ENCODE measurements at places on chromosomes 11 and 22.

- no peak for DNase-seq
Observed at GRCh38 chr22:27984723-27985122, 65.7 kb upstream of the PITPNB start.

- DNase-seq, result no peak
Observed at GRCh38 chr11:95897731-95898130, 26.2 kb downstream of the MTMR2 start.

GRCh38 chr22:16783930-16784354 lies 41.3 kb downstream of the XKR3 start:
- DNase-seq, result no peak

- DNase-seq, result no peak
Observed at GRCh38 chr11:78467931-78468330, 50.3 kb upstream of the GAB2 start.

DNA sequence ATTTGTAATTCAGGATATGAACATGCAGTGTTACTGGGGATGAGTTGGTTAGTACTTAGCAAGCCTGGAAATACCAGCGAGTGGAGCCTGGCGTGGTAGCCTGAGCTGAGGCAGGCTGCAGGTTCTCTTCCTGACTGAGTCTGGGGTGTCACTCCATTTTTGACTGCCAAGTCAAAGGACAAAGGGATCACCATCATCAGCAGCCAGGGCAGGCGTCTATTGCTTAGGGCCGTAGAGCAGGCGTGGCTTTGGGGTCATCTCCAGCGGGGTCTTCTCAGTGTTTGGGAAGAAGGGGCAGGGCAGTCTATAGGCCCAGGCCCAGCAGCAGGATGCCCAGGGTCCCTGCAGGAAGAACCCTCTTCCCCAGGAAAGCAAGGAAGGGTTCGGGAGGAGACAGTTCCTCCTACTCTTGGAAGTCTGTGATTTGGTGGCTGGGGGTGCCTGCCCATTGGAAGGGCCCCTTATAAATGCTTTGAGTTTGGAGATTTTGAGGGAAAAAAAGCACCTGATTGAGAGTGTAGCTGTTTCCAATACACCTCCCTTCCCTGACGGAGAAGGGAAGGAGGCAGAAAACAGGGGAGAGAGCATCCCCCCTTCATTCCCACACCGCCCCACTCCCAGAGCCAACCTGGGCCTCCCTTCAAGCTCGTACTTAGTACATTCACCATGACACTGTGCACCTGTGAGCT lies 51.5 kb upstream of the SPATA19 start:
- no peak for DNase-seq

GRCh38 chr11:34278693-34279297 lies 79.0 kb downstream of the ABTB2 start:
- no peak for DNase-seq

GRCh38 chr11:91835051-91835560 lies 389.5 kb upstream of the FAT3 start:
- no peak for DNase-seq
